ENCODE measurements at places on chromosomes 2 and 18.

- DNase-seq, result no peak
These were observed 182.2 kb upstream of the NRP2 start for GRCh38 chr2:205500065-205500464.

- no peak for DNase-seq
These were observed 65.1 kb downstream of the GAREM1 start for GRCh38 chr18:32405588-32405987.

DNA sequence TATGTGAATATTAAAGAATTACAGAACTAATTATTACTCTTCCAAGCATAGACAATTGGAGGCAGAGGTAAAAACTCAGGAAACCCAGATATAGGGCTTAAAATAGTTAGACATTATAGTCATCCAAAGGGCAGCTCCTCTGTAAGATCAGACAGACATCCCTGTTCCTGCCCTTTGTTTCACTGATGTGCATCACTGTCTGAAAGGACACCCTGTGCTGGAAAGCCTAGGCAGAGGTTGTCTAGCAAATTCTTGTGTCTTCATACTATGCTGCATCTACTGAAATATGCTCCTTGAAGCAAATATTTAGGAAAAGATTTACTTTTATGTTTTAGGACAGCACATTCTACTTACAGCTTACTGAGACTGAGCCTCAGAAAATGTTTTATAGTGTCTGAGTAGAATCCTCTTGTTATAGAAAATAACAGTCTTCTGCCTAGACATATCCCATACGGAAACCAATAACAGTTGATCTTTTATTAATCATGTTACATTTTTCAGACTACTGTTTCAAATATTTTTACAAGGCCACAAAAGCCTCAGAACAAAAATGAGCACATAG lies 977.3 kb upstream of the CDH2 start:
- no peak for DNase-seq

GRCh38 chr2:179932786-179933185 lies 71.4 kb upstream of the ZNF385B start:
- no peak for DNase-seq

- DNase-seq, result no peak
These were observed 295.4 kb upstream of the SPRED2 start for GRCh38 chr2:65727816-65728215.

GRCh38 chr18:11305507-11305906 lies 156.1 kb upstream of the PIEZO2 start:
- DNase-seq, result no peak

DNA sequence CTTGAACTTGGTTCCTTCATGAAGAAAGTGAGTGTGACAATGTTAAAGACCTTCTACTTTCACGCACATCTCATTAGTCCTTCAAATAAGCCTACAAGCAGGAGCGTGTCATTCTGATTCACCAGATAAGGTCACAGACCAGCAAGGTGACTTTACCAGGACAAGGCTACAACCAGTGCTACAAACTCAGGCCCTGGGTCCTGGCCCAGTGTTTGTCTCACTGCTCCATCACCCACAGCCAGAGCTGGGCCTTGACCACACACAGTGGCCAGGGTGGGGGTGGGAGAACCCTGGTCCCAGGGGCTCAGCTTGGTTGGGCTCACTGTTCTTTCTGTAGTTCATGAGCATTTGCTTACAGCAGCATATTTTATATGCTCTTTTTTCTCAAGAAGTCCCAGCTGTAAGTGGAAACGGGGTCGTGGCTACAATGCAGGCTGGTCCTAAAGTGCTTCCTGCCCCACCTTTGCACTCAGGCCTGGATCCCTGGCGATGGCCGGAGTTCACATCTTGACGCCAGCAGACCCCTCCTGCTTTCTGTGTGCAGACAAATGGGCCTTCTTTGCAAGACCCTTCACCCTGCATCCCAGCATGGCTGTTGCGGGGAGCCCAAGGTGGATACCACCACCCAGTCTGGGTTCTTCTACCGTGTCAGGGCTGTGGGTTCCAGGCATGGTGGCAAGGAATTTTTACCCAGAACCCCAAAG lies 153.6 kb upstream of the EPAS1 start:
- DNase-seq, result no peak

GRCh38 chr2:141437521-141437920 lies 693.3 kb downstream of the LRP1B start:
- no peak for DNase-seq

DNA sequence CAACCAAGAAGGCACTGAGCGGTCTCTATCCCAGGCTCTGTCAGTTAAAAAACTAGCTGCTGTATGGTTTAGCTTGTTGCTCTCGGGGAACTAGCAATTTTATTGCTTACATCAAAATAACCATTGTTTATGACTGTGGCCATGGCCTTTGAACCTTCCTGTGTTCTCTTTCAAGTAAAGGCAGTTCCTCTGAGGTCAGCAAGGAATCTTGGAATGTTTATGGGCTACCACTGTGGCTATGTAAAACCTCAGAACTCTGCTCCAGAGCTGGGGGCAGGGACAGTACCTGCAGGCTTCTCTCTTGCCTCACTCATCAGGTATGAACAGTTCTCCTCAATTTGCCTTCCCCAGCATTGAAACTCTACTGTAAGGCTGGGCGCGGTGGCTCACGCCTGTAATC lies 416.0 kb upstream of the NETO1 start:
- no peak for DNase-seq

- DNase-seq, result no peak
These were observed 76.9 kb downstream of the TTC21B start for GRCh38 chr2:165876712-165877111.

All from stimulated activated CD4-positive, alpha-beta T cell treated with anti-CD3 and anti-CD28 coated beads, TNF-alpha, amount 100 ng/mL, for 24 hours (primary cell).